ENCODE measurements at places on chromosomes 3 and 15. TPM values are rescaled to one million over a fixed set of nuclear protein-coding genes. Genes with fewer than 3 reads are reported as not detected.

The GCHFR gene
- total RNA-seq: 35.1 TPM

The SYNM gene
- total RNA-seq: 5.2 TPM

The NPAP1 gene
- 0.06 TPM for total RNA-seq

The ZPLD1 gene
- total RNA-seq: not detected

The LXN gene
- total RNA-seq: 49.4 TPM

The GXYLT2 gene
- total RNA-seq: 3.3 TPM

The CD86 gene
- total RNA-seq: 1.7 TPM

The AP3S2 gene
- total RNA-seq: 59.3 TPM

The BFSP2 gene
- total RNA-seq: not detected

The LIPC gene
- total RNA-seq: 6.0 TPM

The FYCO1 gene
- total RNA-seq: 32.8 TPM

The ADGRG7 gene
- total RNA-seq: 11.7 TPM

The TPRG1 gene
- total RNA-seq: 2.7 TPM

The STRA6 gene
- total RNA-seq: not detected

The PATL2 gene
- 4.5 TPM for total RNA-seq

The HYAL2 gene
- total RNA-seq: 27.9 TPM

The SPRED1 gene
- total RNA-seq: 32.4 TPM

The SLCO2A1 gene
- total RNA-seq: 50.6 TPM

The GNAT1 gene
- not detected for total RNA-seq

The REC114 gene
- total RNA-seq: not detected

The SCG3 gene
- total RNA-seq: 1.2 TPM

The ADAMTS7 gene
- 0.92 TPM for total RNA-seq

The CCR8 gene
- not detected for total RNA-seq

The NMNAT3 gene
- 8.7 TPM for total RNA-seq

The WDR49 gene
- 1.0 TPM for total RNA-seq

The NAALADL2 gene
- 21.1 TPM for total RNA-seq

The EXD1 gene
- not detected for total RNA-seq

The CHRFAM7A gene
- 2.0 TPM for total RNA-seq

The PPM1M gene
- total RNA-seq: 9.3 TPM

The PSTPIP1 gene
- 1.6 TPM for total RNA-seq

The ARL14 gene
- 14.9 TPM for total RNA-seq

The PCLAF gene
- total RNA-seq: 11.9 TPM

The IGDCC3 gene
- total RNA-seq: not detected

The AADACL2 gene
- 0.18 TPM for total RNA-seq

The SPATA12 gene
- total RNA-seq: not detected

The PLSCR4 gene
- total RNA-seq: 47.0 TPM

The ZIC1 gene
- not detected for total RNA-seq

The CCDC71 gene
- total RNA-seq: 20.3 TPM

The TM4SF4 gene
- total RNA-seq: not detected

The FAM107A gene
- total RNA-seq: 7.8 TPM

The MAP1A gene
- total RNA-seq: 7.4 TPM

The GOLGA8R gene
- total RNA-seq: 1.6 TPM

The SEMA3F gene
- total RNA-seq: 12.1 TPM

The SAXO2 gene
- 1.5 TPM for total RNA-seq

The ROBO2 gene
- total RNA-seq: 1.4 TPM

The PLXND1 gene
- total RNA-seq: 16.5 TPM

The PPIP5K1 gene
- 139 TPM for total RNA-seq

The RBPMS2 gene
- 15.4 TPM for total RNA-seq

The RTP1 gene
- total RNA-seq: not detected

The LRCH3 gene
- total RNA-seq: 43.6 TPM
